ENCODE measurements at places on chromosomes 4 and X. TPM values are rescaled to one million over a fixed set of nuclear protein-coding genes. Genes with fewer than 3 reads are reported as not detected.

- no peak for DNase-seq
- no peaks in the 10 kb centered on the region for H3K27me3 ChIP-seq
- H3K36me3 ChIP-seq: no peaks in the 10 kb centered on the region
- no peak overlapping the region for H3K4me3 ChIP-seq
Measured at GRCh38 chr4:11182586-11183355, 245.9 kb downstream of the HS3ST1 start.

GRCh38 chr4:72388521-72388920, 180.5 kb downstream of the ADAMTS3 start:
- H3K4me1 ChIP-seq: no peaks in the 10 kb centered on the region
- H3K27ac ChIP-seq: no peak overlapping the region
- no peaks in the 10 kb centered on the region for H3K36me3 ChIP-seq
- H3K4me3 ChIP-seq: no peak overlapping the region
- no peak for DNase-seq

DNA sequence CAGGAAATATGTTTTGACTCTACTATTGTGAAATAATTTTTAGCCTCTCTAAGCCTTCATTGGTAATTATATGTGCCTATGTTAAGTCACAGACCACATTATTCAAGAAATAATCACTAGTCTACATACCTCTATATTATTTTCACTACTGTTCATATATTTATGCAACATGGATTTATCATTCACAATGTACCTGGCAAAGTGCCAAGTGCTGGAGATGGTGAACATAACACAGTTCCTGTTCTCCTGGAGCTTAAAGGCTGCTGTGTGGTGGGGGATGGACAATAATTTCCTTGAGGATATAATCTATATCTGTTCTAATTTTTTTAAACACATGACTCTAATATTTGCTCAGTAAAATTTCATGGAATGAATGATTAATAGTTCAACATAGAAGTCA, 527.7 kb upstream of the CXorf51A start:
- H3K27me3 ChIP-seq: no peaks in the 10 kb centered on the region
- H3K36me3 ChIP-seq: no peaks in the 10 kb centered on the region
- no peak for DNase-seq
- H3K4me3 ChIP-seq: no peak overlapping the region
- no peak overlapping the region for H3K27ac ChIP-seq
- H3K4me1 ChIP-seq: no peaks in the 10 kb centered on the region

DNA sequence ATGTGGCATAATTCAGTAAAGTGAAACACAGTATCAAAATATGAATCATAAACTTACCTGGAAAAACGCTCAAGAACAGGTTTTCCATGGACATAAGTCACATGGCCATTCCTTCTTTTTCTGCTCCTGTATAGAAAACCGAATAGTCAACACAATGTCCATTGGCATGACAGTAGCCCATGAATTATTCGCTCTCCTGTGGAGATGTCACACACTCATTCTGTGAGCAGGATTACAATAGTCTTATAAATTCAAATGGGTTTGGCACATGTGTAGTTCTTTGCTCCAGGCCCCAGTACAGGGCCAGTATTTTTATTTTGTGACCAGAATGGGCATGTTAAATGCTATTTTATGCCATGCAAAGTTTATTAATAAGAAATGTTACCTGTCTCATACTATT, 15.1 kb upstream of the CXCL13 start:
- H3K27ac ChIP-seq: no peak overlapping the region
- no peak overlapping the region for H3K4me3 ChIP-seq
- peaks cover 78% of the 10 kb centered on the region for H3K4me1 ChIP-seq
- no peaks in the 10 kb centered on the region for H3K27me3 ChIP-seq
- no peak for DNase-seq
- peaks cover 6% of the 10 kb centered on the region for H3K36me3 ChIP-seq

Gene PDGFRA
- total RNA-seq: 0.47 TPM

Gene HGFAC
- total RNA-seq: not detected

Gene GABRB1
- not detected for total RNA-seq
